ENCODE measurements at places on chromosomes 11 and 22. TPM values are rescaled to one million over a fixed set of nuclear protein-coding genes. Genes with fewer than 3 reads are reported as not detected.

- DNase-seq, result no peak
Measured at GRCh38 chr11:123517559-123518364, 87.7 kb downstream of the GRAMD1B start.

DNA sequence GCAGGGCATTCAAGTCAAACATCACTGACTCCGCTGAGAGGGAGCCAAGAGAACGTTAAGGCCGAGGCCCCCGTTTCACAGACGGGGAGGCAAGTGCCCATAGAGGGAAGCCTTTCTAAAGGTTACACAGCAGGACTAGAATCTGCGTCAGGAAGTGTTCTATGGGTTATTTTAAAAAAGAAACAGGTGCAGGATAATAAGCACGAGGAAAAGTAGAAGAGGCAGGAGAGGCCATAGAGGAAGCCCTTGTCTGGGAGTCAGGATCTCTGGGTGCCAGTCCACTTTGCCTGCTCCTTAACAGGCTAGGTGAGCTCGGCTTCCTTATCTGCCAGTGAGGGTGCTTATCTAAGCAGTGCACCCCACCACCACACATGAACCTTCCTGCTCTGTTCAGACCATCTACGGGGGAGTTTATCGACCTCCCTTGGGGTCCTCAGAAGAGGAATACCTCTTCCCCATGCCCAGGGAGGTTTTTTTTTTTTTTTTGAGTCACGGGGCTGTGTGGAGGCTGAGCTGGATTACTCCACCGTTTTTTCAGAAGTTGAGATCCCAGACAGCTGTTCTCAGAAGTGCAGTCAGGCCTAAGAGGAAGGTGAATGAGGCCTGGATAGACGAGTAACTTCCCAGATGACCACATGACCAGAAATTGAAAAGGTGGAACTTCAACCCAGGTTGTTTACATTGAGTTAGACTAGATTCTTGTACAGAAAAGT, 1.2 kb upstream of the FCHSD2 start:
- peak; percentile 70 for DNase-seq

DNA sequence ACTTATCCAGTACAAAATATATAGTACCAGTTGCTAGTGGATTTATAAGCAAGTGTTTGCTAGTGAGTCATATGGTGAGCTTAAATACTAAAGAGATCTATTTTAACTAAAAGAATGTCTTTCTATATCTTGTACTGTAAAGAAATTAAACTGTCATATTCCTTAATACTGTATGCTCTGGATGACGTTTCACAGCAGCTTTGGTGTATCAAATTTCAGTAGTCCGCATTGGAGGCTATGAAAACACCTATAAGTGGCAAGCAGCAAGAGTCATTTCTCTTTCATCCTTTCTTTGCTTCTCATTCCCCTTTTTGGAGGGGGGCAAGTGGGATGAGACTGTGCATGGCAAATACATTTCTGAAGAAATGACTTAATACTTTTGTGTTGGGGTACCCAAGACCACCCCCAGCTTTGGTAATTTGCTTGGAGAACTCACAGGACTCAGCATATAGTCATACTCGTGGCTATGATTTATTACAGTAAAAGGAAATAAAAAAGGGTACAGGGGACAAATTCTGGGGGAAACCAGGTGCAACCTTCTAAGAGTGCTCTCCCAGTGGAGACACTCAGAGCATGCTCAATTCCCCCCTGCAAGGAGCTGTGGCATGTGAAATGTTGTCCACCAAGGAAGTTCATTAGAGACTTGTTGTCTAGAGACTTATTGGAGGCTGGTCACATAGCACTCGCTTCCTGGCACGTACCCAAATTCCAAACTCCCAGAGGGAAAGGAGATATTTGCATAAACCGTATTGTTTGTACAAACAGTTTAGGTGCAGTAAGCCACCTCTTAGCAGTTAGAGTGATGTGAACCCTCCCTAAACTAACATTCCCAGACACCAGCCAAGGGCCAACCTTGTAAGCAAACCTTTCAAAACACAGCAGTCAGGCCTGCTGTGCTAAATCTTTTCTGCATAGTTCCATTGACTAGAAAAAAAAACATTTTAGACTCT, 210.8 kb downstream of the PGR start:
- peak; percentile 47 for DNase-seq

CRYBB3 gene
- not detected for total RNA-seq

OTOG gene
- total RNA-seq, result under 0.01 TPM

SLC36A4 gene
- 10.4 TPM for total RNA-seq

DRD4 gene
- not detected for total RNA-seq
